Activated naive CD4-positive, alpha-beta T cell treated with anti-CD3 and anti-CD28 coated beads for 36 hours (primary cell): ENCODE measurements at places on chromosomes 7 and 10. TPM values are rescaled to one million over a fixed set of nuclear protein-coding genes. Genes with fewer than 3 reads are reported as not detected.

SPDYE3 gene
- total RNA-seq, result not detected

GRCh38 chr10:95513941-95514392, 47.2 kb downstream of the SORBS1 start:
- H3K4me1 ChIP-seq, result peaks cover 4% of the 10 kb centered on the region
- no peak overlapping the region for H3K4me3 ChIP-seq
- H3K27ac ChIP-seq, result no peak overlapping the region
- peak; percentile 8 for DNase-seq
- H3K36me3 ChIP-seq, result no peaks in the 10 kb centered on the region

RASA4B gene
- total RNA-seq, result 17.4 TPM

DNA sequence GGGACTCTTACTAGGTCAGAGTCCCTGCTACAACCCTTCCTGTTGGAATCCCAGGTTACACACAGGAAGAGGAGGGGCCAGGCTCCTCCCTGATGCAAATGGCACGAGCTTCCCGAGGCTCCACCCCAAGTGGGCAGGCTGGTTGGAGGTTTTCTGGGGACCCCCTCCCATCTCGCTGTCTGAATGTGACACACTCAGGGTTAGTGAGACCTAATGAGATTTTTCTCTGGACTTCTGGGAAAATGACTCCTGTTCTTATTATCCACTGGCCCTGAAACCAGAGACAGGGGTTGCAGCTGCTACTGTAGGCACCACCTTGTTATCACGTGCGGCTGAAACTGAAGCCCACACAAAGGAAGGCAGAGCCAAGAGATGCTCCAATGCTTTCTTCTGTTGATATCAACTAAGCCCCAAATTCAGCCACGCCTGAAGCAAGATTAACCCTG, 103.3 kb downstream of the FAM107B start:
- H3K36me3 ChIP-seq, result peaks cover 2% of the 10 kb centered on the region
- H3K4me3 ChIP-seq, result no peak overlapping the region
- H3K4me1 ChIP-seq, result peaks cover 7% of the 10 kb centered on the region
- no peak overlapping the region for H3K27ac ChIP-seq

- no peaks in the 10 kb centered on the region for H3K4me1 ChIP-seq
- no peak overlapping the region for H3K27ac ChIP-seq
- DNase-seq, result no peak
- peaks cover 2% of the 10 kb centered on the region for H3K27me3 ChIP-seq
- H3K4me3 ChIP-seq, result no peak overlapping the region
These were observed 659.5 kb upstream of the NRG3 start for GRCh38 chr10:81215498-81215897.

GRCh38 chr7:17771901-17772408, 168.3 kb downstream of the SNX13 start:
- peaks cover 9% of the 10 kb centered on the region for H3K4me1 ChIP-seq
- DNase-seq, result no peak
- H3K27ac ChIP-seq, result no peak overlapping the region
- H3K4me3 ChIP-seq, result no peak overlapping the region
- no peaks in the 10 kb centered on the region for H3K36me3 ChIP-seq

- DNase-seq, result no peak
- no peaks in the 10 kb centered on the region for H3K36me3 ChIP-seq
- H3K27ac ChIP-seq, result no peak overlapping the region
- no peaks in the 10 kb centered on the region for H3K27me3 ChIP-seq
These were observed 20.8 kb downstream of the SCRN1 start for GRCh38 chr7:29968683-29969395.

MYO1G gene
- 391 TPM for total RNA-seq

DNA sequence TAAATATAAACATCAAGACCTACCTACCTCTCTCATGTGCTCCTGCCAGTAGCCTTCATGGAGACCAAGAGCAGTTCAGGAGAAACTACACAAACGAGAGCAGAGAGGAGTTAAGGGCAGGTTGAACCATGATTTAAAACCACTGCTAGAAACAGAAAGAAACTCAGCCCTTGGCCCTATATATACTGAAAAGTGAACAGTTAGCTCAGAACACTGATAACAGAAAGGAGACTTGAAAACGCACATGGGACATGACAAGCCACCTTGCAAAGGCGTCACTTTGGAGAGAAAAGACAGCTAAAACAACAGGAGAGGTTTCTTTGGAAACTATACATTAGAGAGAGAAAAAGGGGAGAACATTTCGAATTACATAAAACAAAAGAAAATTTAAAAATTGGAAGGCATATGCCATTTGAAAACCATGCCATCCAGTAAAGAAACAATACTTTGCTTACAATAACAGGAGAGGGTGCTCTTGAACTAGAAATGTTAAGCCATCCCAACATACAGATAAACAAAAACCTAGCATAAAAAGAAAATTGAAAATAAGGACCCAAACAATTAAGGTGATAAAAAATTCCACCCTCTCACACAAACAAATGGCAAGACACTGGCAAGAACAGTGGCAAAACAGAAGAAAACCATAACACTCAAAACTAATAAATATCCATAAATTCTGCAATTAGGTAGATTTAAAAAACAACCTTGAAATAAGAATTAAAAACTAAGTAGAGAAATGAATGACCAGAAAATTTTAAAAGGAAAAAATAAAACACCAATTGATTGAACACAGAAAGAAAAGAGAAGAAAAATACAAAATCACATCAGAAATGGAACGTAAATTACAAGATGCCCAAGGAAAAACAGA, 232.7 kb downstream of the IMMP2L start:
- H3K27ac ChIP-seq, result no peak overlapping the region
- peaks cover 8% of the 10 kb centered on the region for H3K4me1 ChIP-seq
- H3K4me3 ChIP-seq, result no peak overlapping the region
- peaks cover 2% of the 10 kb centered on the region for H3K36me3 ChIP-seq

ARL4A gene
- total RNA-seq, result 8.1 TPM

- no peaks in the 10 kb centered on the region for H3K36me3 ChIP-seq
- H3K4me1 ChIP-seq, result peaks cover 16% of the 10 kb centered on the region
- peak; percentile 7 for DNase-seq
- no peaks in the 10 kb centered on the region for H3K27me3 ChIP-seq
These were observed 233.3 kb upstream of the CACNA2D1 start for GRCh38 chr7:82676777-82677463.

- H3K27ac ChIP-seq, result no peak overlapping the region
- no peak for DNase-seq
- peaks cover 37% of the 10 kb centered on the region for H3K36me3 ChIP-seq
- H3K4me1 ChIP-seq, result peaks cover 32% of the 10 kb centered on the region
- H3K27me3 ChIP-seq, result no peaks in the 10 kb centered on the region
These were observed 31.0 kb downstream of the GLRX3 start for GRCh38 chr10:130167193-130167592.

GRCh38 chr10:92662848-92663247, 26.9 kb upstream of the HHEX start:
- DNase-seq, result no peak
- no peak overlapping the region for H3K4me3 ChIP-seq
- H3K27me3 ChIP-seq, result peaks cover 6% of the 10 kb centered on the region
- no peaks in the 10 kb centered on the region for H3K4me1 ChIP-seq
- no peaks in the 10 kb centered on the region for H3K36me3 ChIP-seq
- H3K27ac ChIP-seq, result no peak overlapping the region

ZNF394 gene
- 26.5 TPM for total RNA-seq

NAT16 gene
- not detected for total RNA-seq

DNA sequence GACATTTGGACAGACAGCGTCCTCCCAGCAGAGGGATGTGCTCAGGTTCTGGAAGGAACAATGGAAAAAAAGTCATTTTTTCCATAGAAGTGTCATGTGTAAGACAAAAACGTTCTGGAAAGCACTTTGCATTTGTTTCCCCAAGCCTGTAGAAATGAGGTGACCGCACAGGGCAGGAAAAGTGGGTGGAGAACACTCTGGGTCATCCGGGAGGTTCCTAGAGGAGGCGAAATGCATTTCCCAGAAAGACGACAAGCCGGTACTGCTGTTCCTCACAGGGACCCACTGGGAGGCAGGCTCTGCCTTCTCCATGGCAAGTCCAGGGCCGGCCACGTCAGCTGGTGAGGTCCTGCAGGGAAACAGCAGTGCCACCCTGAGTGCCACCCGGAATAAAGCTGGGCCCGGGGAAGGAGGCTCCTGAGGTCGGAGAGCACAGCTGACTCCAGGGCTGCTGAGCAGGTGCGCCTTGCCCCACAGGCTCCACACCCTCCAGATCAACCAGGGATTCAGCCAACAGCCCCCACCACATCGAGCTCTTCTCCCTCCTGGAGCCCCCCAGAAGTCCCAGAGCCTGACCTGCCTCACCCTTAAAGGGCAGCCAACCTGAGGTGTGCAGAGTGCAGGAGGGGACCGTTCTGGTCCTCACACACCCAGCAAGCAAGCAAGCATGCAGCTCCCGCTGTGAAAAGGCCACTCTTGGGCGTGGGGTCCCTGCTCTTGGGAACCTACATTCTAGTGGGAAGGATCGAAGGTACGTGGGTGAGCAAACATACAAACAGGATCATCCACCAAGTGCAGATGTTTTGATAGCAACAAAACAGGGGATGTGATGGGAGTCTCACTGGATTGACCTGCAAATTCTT, 28.8 kb upstream of the INPP5A start:
- no peak overlapping the region for H3K27ac ChIP-seq
- no peaks in the 10 kb centered on the region for H3K36me3 ChIP-seq
- no peaks in the 10 kb centered on the region for H3K4me1 ChIP-seq
- H3K27me3 ChIP-seq, result no peaks in the 10 kb centered on the region
- H3K4me3 ChIP-seq, result no peak overlapping the region

GRCh38 chr10:47063858-47064257, 152.6 kb downstream of the PTPN20 start:
- H3K36me3 ChIP-seq, result no peaks in the 10 kb centered on the region
- H3K4me1 ChIP-seq, result no peaks in the 10 kb centered on the region
- no peak overlapping the region for H3K4me3 ChIP-seq
- H3K27ac ChIP-seq, result no peak overlapping the region
- H3K27me3 ChIP-seq, result no peaks in the 10 kb centered on the region
